ENCODE measurements at places on chromosomes 12 and 14.

GRCh38 chr12:92863251-92863650, 65.8 kb downstream of the EEA1 start:
- DNase-seq: no peak

DNA sequence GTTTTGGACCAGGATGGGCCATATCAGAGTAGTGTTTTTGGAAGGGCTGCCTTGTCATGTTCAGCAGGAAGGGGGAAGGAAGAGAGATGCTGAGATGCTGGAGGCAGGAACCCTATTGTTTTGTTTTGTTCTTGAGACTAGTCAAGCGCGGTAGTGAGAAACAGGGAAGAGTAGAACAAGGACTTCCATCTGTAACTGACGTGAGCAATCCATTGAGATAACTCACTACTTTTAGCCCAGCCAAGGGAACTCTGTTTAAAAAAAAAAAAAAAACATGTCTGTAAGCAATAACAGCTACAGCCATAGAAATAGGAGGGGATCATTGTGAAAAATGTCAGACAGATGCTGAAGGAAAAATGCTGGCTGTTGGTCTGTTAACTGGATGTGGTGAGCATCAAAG, 34.0 kb downstream of the CD9 start:
- no peak for DNase-seq

GRCh38 chr14:76324133-76324532, 51.8 kb upstream of the ESRRB start:
- DNase-seq: no peak

DNA sequence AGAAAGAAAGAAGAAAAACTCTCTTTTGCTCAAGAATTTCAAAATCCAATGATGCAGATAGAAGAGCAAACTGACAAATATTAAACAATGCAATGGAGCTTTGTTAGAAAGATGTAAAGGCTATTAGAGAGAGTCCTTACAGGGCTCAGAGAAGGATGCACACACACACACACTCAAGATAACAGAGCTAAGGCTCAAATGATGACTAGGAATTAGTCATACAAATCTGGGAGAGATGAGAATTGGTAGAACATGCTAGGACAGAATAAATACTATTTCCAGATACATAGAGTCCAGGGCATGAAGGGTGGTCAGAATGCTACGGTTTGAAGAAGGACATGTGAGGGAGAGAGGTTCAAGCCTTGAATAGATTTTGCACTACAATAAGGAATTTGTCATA, 650.1 kb upstream of the MDGA2 start:
- DNase-seq: no peak
